ENCODE measurements at places on chromosomes 2 and 18. TPM values are rescaled to one million over a fixed set of nuclear protein-coding genes. Genes with fewer than 3 reads are reported as not detected.

Gene AOX1
- total RNA-seq, result 4.8 TPM

Gene C2orf92
- 5.1 TPM for total RNA-seq

Gene CYBRD1
- total RNA-seq, result 39.6 TPM

GRCh38 chr2:234502285-234502918, 5.5 kb upstream of the ARL4C start:
- DNase-seq, result no peak

GRCh38 chr2:174062934-174063333, 97.8 kb upstream of the SP3 start:
- DNase-seq, result no peak
